ENCODE measurements at places on chromosomes 5 and 9.

- no peak for DNase-seq
These were observed 52.6 kb upstream of the TCERG1 start for GRCh38 chr5:146394486-146394885.

DNA sequence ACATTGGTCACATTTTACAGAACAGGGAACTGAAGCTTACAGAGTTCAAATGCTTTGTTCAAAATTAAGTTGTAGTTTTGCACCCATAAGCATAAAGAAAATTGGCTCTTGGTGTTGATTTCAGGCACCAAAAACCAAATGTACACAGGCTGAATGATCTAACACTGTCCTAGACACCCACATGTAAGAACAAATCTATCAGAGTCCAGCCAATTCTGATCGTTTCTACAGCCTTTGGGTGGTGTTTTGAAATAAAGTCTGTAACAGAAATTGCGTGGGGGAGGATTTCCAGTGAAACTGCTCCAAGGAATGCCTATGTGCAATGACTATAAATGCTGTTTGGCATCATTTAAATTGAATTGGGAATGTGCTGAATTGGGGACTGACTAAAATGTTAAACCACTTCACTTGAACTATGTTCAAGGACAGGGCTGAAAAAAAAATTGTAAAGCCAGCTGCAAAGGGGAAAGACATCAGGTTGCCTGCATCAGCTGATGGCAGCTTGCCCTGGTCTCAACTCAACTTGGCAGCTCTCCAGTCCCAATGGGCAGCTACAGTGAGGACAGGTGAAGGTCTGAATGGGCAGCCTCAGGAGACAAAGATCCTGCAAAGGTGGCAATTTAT is 92.2 kb upstream of the TRPC7 start:
- DNase-seq: no peak

GRCh38 chr9:98038958-98039357 is 17.6 kb upstream of the NANS start:
- no peak for DNase-seq

DNA sequence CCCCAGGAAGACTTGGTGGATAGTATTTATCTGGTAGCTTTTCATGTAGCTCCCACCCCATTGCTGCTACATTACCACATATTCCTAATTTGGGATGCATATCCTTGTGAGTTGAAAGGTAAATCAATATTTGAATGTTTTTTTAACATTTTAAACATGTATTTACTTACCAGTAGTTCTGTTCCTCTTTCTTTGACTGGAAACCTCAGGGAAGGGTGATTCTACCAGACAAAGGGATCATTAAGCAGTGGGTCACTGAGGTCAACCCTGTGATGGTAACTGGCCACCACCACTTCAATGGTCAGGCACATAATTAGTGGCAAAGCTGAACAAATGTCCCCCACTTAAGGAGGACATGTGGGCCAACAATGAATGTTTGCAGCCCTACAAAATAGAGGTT is 27.2 kb upstream of the KLF9 start:
- no peak for DNase-seq

- DNase-seq: no peak
These were observed 428.4 kb upstream of the MPDZ start for GRCh38 chr9:13707612-13708576.

- no peak for DNase-seq
These were observed 2.6 kb upstream of the NFIL3 start for GRCh38 chr9:91426123-91426745.

DNA sequence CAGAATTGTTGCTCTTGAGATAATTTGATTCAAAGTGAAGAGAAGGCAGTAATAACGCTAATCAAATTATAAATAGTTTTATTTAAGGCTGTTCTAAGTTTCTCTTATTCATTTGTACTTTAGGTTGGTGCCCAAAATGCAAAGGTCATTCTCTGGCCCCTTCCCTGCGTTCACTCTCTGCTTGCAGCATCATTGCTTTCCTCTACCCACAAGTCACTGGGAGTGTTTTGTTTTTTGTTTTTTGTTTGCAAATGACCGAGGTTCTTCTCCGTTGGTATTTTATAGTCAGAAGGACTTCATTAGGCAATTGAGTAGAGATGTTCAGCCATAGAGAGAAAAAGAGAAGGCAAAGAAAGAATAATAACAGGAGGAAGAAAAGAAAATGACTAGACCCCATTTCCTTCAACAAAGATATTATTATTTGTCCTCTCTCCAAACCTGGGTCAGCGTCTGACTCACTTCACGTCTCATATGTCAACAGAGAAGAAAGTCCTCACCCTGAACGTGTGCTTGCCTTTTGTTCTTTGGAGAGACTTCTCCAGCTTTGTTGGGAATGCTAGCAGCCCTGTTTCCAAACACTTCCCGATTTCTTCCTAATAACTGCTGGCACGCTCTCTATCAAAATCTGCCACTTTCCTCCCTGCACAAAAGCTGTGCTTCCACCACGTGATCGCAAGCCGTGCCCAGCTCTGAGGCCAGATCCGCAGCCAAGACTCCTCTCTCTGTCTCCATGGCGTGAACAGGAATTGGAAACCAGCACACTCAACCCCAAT is 119.8 kb downstream of the EBF1 start:
- DNase-seq: no peak

GRCh38 chr9:38343037-38343436 is 49.5 kb upstream of the ALDH1B1 start:
- DNase-seq: no peak

- no peak for DNase-seq
These were observed 67.3 kb upstream of the SGCD start for GRCh38 chr5:156259618-156260017.
